ENCODE measurements at places on chromosomes 13 and 19.

DNA sequence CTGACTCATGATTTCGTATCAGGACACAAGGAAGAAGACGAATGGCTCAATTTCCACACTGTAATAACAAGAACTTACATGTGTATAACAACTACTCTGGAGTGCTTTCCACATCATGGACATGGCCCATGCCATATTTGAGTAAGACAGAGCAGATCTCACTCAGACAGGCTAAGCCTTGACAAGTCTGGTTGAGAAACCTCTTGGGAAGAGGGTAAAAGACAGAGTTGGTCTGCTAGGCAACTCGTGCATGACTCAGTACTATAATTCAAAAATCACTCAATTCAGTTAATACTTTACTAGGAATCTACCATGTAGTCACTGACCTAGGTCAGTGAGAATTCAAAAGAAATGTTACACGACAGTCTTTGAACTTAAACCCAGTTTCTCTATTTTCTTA lies 5.7 kb upstream of the THSD1 start:
- DNase-seq: no peak

DNA sequence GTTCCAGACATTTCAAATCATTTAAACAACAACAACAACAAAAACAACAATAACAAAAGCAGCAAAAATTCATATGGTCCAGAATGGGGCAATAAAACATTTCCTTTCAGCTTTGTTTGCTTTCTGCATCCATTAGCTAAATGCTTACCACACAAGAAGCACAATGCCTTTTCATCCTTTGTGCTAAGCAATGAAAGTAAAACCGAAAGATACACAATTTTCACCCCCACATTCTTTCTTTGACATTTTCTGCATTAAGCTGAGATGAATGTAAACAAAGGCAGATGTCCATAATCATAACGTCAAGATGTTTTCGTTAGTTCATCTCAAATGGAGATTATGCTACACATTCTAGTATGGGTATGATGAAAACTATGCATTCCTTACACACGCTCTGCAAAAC lies 568.5 kb downstream of the SLITRK6 start:
- DNase-seq: no peak

DNA sequence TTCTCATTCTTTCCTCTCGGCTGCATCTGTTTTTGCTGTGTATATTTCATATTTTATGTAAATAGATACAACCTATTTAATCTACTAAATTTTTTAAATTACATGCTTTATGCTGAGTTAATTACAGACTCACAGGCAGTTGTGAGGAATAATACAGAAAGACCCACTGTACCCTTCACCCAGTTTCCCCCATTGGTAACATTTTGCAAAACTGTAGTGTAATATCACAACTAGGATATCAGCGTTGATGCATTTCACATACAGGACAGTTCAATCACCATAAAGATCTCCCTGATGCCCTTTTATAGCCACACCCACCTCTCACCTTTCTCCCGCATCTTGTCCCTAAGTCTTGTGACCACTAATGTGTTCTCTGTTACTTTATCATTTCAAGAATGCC lies 43.5 kb downstream of the GSX1 start:
- DNase-seq: no peak

GRCh38 chr13:26247011-26247410 lies 6.9 kb upstream of the CDK8 start:
- DNase-seq: no peak

GRCh38 chr13:43431841-43432240 lies 354.9 kb downstream of the ENOX1 start:
- DNase-seq: no peak

- no peak for DNase-seq
Observed at GRCh38 chr13:106882246-106882645, 314.3 kb upstream of the ARGLU1 start.

GRCh38 chr19:44742330-44743061 lies 6.0 kb upstream of the BCL3 start:
- no peak for DNase-seq

DNA sequence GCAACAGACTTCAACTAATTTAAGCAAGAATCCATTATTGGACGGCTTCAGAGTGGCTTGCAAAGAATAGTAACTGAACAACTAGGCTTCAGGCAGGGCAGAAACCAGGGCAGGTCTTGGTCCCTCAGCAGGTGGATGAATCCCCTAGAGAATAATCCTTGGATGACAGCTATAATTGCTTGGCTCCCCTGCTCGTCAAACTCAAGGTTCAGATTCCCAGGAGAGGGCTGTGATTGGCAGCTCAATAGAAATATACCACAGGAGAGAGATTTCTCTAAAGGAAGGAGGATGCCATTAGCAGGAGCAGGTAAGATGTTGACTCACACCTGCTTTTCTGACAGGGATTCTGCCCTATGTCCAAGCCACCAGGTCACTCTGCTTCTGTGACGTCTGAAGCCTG lies 89.6 kb upstream of the PCDH8 start:
- DNase-seq: no peak

- DNase-seq: no peak
Observed at GRCh38 chr13:53105890-53106289, 77.3 kb downstream of the OLFM4 start.

DNA sequence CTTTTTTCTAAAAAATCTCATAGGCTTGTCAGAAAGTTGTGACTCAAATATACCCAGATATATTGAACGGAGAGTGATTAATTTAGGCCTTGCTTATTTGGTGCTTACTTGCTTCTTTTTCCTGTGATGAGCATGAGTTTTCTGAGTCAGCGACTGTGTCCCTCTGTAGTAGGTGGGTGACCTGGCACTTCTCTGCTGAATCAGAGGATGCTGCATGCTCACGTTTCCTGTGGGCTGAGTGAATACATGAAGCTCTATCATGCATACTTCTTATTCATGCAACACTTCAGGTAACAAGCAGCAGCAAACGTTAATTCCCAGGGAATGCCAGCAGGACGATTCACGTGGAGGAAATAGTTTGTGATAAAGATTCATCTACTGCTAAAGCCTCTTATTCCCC lies 245.0 kb downstream of the KLF5 start:
- DNase-seq: peak; percentile 33

DNA sequence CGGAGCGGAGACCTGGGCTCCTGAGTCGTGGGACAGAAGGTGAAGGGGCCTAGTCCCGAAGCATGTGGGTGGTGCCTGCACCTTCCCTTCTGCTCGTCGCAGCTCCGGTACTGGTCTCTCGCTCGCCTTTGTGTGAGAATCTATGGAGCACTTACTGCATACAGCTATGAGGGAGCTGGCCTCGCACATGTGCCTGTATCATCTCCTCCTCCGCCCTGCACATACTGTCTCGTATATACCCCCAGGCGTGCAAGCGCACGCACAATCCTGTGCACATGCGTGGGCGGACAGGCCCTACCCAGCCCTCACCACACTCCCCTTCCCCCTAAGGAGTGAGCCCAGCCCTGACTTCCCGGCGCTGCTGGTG lies 8.7 kb downstream of the PIK3R2 start:
- DNase-seq: no peak

GRCh38 chr13:95784161-95784899 lies 107.4 kb downstream of the DNAJC3 start:
- DNase-seq: no peak

DNA sequence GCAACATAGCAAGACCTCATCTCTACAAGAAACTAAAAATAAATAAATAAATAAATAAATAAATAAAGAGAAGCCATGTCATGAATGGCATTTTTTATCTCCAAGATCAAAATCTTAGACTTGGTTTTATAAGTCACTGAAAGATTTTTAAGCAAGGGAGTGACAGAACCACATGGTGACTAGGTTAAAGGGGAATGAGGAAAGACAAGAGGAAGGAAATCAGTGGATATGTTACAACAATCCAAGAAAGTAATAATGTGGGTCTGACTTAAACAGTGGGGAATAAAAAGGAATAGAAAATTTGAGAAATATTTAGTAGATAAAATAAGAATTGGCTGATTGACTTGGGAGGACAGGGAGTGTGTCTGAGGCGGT lies 18.8 kb upstream of the MED4 start:
- DNase-seq: no peak

GRCh38 chr13:27367570-27367969 lies 56.8 kb upstream of the GTF3A start:
- no peak for DNase-seq

GRCh38 chr13:25847635-25848626 lies 203.9 kb downstream of the SHISA2 start:
- no peak for DNase-seq

DNA sequence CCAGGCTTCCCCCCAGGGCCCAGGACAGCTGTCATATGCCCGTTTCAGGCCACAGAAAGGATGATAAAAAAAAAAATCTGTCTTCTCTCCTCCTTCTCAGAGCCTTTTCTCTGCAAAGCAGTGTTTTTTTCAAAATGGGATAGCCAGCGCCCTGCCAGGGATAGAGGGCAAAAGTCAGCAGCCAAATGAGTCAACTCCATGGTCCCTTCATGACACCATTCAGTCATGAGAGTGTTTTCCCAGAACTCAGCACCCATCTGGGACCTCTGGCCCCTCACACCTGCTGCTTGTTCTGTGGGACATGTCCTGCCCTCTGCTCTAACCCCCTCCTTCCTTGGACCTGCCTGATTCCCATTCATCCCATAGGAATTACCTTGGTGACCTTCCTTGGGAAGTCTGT lies 95.0 kb downstream of the CYSLTR2 start:
- DNase-seq: no peak

DNA sequence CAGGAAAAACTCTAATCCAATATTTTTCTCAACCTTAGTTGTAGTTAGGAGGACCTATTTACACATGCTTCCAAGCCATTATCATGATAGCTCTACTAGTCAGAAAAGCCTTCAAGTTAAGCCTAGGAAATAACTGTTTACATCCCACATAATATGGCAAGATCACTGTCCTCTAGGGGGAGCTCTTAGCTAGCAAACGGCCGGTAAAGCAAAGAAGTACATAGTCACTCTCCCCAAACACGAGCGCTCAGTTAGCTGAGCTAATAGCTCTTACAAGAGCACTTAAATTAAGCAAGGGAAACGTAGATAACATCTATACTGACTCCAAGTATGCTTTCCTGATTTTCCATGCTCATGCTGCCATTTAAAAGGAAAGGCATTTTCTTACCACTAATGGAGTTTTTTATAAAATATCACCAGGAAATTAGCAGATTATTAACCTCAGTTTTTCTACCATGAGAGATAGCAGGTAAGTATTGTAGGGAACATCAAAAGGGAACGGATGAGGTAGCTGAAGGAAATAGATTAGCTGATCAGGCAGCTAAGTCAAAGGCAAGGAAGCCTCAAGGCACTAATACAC lies 100.6 kb upstream of the PABPC3 start:
- peak; percentile 50 for DNase-seq

- no peak for DNase-seq
Observed at GRCh38 chr13:98851276-98851675, 98.8 kb upstream of the SLC15A1 start.

GRCh38 chr13:70191034-70191433 lies 82.8 kb upstream of the KLHL1 start:
- no peak for DNase-seq

DNA sequence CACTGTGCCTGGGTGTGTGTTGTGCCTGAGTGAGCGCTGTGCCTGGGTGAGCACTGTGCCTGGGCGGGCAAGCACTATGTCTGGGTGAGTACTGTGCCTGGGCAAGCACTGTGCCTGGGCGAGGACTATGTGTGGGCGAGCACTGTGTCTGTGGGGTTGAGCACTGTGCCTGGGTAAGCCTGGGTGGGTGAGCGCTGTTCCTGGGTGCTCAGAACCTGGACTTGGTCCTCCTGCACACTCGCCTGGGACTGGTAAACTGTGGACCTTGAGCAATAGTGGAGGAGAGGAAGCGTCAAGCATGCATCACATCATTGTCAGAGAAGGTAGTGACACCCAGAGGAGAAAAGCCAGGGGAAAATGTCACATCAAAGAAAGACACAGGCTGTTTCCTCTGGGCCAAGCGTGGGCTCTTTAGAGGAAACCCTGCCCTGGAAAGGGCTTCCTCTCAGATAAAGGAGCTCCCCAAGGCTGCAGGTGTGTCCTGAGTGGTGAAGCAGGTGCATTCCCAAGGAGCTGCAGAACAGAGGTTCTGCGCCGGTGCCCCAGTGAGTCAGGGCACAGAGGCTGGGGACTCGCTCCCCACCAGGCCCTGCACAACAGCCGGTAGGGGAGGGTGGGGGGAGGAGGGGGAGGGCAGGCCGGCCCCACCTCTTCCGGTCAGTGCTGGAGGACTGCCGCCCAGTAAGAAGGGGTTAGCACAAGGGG lies 141.2 kb downstream of the TEX29 start:
- DNase-seq: no peak
